Endodermal cell (in vitro differentiated cells): ENCODE measurements at places on chromosomes 3 and 15. TPM values are rescaled to one million over a fixed set of nuclear protein-coding genes. Genes with fewer than 3 reads are reported as not detected.

- DNase-seq = no peak
- peaks cover 18% of the 10 kb centered on the region for H3K36me3 ChIP-seq
- H3K4me3 ChIP-seq = no peak overlapping the region
- no peaks in the 10 kb centered on the region for H3K27me3 ChIP-seq
Measured at GRCh38 chr3:28267984-28268849, 26.8 kb downstream of the CMC1 start.

DNA sequence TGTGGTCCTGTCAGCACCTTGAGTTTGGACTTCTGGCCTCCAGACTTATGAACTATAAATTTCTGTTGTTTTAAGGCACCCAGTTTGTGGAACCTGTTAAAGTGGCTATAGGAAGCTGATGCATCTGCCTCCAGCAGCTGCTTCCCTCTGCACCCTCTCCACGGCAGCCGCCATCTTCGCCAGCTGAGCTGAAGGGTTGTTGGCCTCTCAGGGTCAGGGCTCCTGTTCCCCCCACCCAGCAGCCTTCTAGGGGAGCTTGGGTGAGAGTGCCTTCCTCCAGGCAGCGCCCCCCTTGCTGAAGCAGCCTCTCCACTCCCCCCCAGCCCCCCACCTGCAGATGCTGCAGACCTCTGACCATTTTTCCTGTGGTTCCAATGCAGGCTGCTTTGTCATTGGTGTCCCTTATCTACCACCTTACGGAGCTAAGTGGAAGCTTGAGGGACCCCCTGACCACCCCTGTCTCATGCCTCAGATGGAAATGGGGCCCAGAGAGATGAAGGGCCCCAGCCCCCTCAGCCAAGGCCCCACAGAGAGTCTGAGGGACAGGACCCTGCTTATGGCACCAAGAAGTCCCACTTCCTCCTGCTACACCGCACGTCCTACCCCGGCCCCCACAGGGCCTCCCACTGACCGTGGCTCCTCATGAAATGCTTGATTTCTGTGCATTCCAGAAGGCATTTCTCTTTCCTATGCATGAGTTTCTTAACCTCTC lies 61.4 kb upstream of the TLE3 start:
- H3K27me3 ChIP-seq = peaks cover 96% of the 10 kb centered on the region
- DNase-seq = peak; percentile 33
- no peaks in the 10 kb centered on the region for H3K36me3 ChIP-seq

DNA sequence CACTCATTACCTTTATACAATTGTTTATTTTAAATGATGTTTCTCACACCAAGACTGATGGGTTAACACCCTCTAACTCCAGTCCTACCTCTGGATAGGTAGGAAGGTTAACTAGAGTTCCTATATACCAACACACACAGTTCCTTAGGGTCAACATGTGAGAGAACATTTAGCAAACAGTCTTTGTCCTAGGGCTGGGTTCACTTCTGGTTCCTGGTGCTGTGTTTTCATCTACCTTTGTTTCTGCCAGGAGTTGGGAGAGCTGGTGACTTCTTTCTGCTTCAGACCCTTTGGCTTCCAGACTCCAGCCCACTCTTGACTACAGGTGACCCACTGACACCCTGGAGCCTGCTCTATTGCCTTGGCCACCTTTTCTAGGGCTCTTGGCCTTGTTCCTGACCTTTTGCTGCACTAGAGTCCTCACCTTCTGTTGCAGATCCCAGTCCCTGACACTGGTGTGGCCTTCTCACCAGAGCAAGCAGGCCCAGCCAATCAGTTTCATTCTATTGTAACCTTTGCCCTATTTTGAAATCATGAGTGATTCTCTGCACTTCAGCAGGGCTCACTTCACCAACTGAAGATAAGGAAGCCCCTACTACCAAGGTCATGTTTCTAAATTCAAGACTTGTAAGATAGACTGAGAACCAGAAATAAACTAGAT lies 50.0 kb upstream of the SECISBP2L start:
- H3K36me3 ChIP-seq = peaks cover 2% of the 10 kb centered on the region
- no peaks in the 10 kb centered on the region for H3K27me3 ChIP-seq
- H3K4me1 ChIP-seq = no peaks in the 10 kb centered on the region
- no peak for DNase-seq
- H3K27ac ChIP-seq = no peak overlapping the region

The ALDH1L1 gene
- total RNA-seq = 0.93 and 1.0 TPM in 2 replicates
